ENCODE measurements at places on chromosomes 3 and 15.

GRCh38 chr3:71573181-71573580 is 10.3 kb downstream of the FOXP1 start:
- no peak for DNase-seq

DNA sequence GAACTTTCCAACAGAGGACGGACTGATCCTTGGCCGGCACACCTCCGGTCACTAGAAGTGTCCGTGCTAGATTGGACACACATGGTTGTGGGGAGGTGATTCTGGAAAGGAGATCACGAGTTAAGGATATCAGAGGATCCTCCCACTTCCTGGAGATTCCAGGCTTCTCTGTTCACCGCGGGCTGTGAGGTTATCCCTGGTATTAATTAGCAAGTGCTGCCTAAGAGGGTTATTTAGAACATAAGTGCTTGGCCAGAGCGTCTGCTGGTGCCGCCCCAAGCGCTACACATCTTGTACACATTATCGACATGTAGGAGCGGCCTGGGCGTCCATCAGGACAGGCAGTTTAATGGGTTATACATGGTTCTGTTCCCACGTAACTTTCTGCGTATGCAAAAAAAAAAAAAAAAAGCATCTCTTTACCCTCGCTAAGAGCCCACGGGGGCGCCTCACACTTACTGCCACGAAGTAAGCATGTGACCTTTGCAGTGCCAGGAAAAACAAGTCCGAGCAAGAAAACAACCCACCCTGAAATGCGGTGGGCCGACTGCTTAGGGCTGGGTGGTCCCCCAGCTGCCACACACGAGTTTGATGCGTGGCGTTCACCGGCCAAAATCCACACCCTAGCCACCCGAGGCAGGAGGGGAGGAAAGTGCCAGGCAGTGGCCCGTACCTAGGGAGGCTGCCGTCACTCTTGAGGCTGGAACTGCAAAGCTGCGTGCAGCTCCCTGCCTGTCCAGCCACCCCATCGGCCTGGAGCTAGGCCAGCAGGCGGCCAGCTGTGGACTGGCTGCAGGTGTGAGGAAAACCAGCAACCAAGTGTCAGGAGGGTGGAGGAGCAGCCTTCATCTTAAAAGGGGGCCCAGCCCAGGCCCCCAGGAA is 78.0 kb downstream of the CPN2 start:
- no peak for DNase-seq

GRCh38 chr3:62585861-62586260 is 212.5 kb upstream of the FEZF2 start:
- DNase-seq, result no peak

- DNase-seq, result no peak
Observed at GRCh38 chr3:187662848-187663409, 7.3 kb downstream of the SST start.

DNA sequence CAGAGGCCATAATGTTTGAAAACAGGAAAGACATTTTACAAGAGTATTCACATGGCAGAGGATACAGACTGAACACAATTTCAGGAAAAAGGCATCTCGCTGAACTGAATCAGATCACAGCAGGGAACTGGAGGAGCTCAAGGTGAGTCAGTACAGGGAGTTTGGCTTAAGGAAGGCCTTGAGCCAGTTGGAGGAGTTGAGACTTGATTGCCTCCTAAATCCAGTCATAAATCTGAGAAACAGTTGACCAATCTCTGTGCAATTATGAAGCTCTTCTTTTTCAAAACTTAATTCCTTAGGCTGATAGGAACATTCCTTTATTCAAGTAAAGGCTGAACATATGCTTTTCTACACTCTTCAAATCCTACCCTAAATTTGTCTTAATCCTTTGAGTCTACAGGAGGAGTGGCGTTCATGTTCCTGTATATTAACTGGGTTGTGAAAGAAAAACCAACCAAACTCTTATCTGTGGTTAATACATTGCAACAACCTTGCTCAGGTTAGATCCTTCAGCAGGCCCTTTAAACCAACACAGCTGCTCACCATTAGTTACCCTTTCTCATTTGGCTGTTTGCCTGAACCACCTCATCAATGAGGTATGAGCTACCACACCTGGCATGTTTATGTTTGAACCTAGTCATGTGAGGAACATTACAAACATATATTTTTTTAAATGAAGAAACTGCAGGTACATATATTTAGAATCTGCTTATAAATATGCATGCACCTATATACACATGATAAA is 404.1 kb upstream of the ATP11B start:
- no peak for DNase-seq

DNA sequence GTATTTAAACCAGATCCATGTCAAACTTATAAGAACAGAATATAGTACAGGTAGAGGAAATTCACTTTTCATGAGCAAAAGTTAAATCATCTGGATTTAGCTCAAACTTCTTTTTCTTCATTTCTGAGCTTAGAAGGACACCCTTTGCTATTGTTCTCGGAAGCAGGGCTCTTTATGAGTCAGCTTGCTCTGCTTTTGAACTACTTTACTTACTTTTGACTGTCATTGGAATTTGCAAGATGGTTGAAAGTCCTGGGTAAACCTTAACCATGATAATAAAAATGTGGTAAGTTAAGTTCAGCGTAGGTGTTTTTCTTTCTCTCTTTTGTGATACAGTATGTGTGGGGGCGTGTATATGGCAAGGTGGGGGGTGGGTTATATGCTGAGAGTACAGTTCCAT is 312.7 kb upstream of the DPH6 start:
- no peak for DNase-seq

DNA sequence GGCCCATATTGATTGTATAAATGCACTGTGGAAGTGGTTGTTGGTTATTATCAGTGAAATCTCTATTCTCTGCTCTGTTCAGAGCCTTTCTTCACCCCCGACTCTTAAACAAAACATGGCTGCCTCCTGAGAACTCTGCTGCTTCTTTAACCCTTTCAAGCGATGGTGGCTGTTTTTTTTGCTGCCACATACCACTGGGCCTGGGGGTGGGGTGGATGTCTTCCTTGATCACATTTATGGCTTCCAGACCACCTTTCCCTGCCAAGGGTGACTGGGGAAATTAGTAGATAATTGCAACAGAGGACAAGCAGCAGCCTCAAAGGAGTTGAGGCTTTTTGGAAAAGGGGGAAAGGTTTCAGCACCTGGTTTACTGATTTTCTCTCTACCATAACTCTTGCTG is 32.8 kb downstream of the YEATS2 start:
- DNase-seq, result no peak

GRCh38 chr15:32908872-32909271 is 191.1 kb downstream of the GREM1 start:
- no peak for DNase-seq

DNA sequence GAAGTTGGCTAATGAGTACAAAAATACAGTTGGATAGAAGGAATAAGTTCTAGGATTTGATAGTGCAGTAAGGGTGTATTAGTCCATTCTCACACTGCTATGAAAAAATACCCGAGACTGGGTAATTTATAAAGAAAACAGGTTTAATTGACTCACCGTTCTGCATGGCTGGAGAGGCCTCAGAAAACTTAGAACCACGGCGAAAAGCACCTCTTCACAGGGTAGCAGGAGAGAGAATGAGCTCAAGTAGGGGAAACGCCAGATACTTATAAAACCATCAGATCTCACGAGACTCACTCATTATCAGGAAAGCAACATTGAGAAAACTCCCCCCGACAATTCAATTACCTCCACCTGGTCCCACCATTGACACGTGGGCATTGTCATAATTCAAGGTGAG is 483.3 kb downstream of the TUSC7 start:
- DNase-seq, result no peak

DNA sequence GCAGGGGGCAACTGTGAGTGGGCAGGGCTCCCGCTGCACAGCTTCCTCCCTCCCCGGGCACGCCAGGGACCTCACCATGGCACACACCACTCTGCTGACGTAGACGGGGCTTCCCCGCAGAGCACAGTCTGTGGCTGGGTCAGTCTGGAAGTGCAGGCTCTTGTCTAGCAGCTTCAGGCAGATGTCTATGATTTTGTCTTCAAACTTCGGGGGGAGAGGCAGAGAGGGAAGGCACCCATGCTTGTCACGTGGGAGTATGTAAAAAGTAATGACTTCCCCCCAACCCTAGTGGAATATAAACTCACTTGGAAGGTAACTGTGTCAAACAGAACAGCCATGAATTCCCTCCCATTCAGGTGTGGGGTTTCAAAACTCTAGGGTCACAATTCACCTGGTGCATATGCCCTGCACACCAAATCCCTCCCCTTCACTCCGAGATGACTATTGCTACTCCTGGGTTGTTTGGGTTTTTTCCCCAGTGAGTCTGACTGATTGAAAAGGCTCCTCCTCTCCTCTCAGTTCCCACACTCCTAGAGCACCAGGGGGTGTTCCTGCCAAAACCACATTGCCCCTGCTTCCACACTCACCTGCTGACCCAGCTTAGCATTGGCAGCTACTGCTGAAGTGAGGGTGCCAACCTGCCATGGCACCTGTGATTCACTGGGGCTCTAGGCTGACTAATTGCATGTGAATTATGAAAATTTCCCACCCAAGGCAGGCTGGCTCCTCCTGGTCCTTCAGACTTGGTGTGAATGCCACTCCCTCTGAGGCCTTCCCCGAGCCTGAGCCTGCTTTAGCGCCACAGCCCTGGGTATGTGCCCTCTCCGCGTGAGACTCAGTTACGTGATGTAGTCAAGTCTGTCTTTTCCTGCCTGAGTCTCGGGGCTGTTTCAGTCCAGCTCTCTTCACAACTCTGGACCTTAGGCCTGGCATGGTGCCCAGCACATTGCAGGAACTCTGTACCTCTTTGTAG is 13.0 kb downstream of the TGM5 start:
- no peak for DNase-seq

DNA sequence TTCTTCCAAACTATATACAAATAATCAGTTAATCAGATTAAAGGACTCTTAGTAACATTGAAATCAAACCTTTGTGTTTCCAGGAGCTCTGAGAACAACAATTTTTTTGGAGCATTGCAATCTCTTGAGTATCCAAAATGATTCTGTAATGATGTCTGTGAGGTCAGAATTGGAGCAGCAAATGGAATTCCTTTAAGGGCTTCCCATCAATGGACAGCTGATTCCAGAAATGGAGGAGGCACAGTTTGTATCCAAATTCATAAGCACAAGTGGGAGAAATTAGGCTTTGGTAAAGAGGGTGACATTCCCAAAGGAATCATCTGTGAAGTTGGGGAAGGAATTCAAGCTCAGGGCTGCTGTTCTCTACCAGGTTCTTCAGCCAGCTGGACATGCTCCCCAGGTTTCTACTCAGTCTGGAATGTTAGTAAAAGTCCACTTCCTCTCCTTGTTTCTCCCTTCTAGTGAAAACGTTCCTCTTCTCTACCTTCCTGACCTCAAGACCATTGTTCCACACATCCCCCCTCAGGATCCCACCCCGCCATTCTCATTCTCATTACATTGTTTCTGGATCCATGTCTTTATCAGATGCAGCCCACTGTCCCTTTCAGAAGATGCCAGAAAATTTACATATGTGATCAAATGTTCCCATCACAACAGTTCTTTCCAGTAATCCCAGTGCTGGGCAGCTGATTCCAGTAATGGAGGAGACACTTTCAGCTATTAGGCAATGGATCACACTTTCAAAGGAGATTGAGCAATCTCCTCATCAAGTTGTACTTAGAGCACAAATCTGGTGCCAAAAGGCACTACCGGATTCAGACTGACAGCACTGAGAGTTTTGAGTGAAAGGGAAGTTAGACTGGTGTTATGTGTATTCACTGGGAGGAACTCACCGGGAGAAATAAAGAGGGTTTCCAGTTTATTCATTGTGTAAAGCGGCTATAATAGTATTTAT is 391.3 kb upstream of the TPRG1 start:
- DNase-seq, result no peak

- no peak for DNase-seq
Observed at GRCh38 chr15:98121536-98121935, 161.0 kb downstream of the ARRDC4 start.

DNA sequence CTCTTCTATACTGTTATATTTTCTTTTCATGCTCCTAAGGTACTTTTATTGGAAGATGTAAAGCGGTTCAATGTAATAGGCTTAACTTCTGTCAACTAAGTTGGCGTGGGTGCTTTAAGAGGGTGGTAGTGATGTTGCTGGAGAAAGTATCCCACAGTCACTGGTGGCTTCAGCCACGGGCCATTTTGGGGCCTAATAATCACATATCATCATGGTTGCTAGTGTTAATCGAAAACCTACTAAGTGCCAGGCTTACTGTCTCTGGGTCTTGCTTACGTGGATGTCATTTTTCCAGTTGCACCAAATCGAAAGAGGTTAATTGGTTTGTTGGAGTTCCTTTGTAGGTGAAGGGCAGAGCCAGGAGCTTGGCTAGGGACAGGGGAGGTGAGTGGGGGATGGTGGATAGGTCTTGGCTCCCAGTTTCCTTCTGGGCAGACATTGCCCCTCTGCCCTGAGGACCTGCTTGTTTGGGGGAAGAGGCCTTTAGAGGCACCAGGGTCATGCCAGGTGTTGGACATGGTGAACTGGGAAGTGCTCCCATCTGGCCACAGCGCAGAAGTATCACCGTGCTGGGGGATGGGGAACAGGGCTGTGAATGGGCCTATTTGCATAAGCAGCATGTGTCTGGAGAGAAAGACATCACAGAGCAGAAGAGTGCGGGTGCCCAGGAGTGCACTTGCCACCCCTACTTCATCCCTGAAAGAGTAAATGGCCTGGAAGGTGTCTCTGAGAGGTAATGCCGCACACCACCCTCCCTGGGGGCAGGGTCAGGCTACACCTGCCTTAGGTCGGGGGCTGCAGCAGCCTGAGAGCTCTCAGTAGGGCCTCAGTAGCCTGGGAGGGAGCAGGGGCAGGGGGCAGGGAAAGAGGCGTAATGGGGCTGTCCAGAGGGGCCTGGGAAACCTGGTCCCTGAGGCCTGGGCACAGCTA is 62.4 kb upstream of the POLG start:
- DNase-seq, result no peak

GRCh38 chr3:168544097-168544957 is 448.6 kb upstream of the GOLIM4 start:
- DNase-seq, result no peak

GRCh38 chr3:107753494-107753893 is 230.7 kb downstream of the BBX start:
- no peak for DNase-seq

GRCh38 chr15:57522148-57522547 is 69.6 kb upstream of the MYZAP start:
- no peak for DNase-seq

GRCh38 chr3:47849699-47850563 is 47.0 kb downstream of the DHX30 start:
- DNase-seq, result no peak
